ENCODE measurements at places on chromosomes 6 and 20.
A peak's percentile ranks its signal among the peaks of the same experiment; 100 is the strongest.

- no peak overlapping the region for H3K4me3 ChIP-seq
- no peak overlapping the region for H3K27ac ChIP-seq
- DNase-seq = no peak
- H3K27me3 ChIP-seq = no peaks in the 10 kb centered on the region
- peaks cover 4% of the 10 kb centered on the region for H3K4me1 ChIP-seq
These were observed 86.4 kb upstream of the TENT5A start for GRCh38 chr6:81838724-81839426.

- H3K27ac ChIP-seq = no peak overlapping the region
- H3K36me3 ChIP-seq = no peaks in the 10 kb centered on the region
- no peak for DNase-seq
- no peak overlapping the region for H3K4me3 ChIP-seq
These were observed 200.2 kb upstream of the EYA4 start for GRCh38 chr6:133040803-133041419.

GRCh38 chr20:650954-651353 lies 2.0 kb downstream of the SRXN1 start:
- peaks cover 8% of the 10 kb centered on the region for H3K27me3 ChIP-seq
- DNase-seq = no peak
- H3K4me3 ChIP-seq = peak overlapping the region; percentile 55

DNA sequence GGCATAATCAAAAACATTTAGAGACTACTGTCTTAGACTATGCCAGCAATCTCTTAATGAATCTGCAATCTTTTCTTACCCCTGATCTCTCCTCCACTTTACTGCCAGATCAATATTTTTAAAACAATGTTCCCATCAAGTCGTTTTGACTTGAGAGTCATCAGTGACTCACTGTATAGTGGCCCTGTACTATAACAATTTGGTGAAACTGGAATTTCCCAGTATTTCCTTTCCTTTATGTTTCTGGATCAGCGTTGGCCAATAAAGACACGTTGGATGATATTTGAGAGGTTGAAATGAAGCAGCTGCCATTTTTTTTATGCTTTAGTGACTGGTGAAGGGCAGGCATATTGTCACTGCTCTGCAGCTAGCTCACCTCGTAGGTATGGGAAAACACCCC lies 10.1 kb upstream of the SMIM13 start:
- no peak for DNase-seq
- H3K4me1 ChIP-seq = no peaks in the 10 kb centered on the region

GRCh38 chr6:164478426-164478825 lies 831.0 kb downstream of the C6orf118 start:
- H3K4me3 ChIP-seq = no peak overlapping the region
- peaks cover 11% of the 10 kb centered on the region for H3K4me1 ChIP-seq
- H3K36me3 ChIP-seq = peaks cover 14% of the 10 kb centered on the region
- H3K27ac ChIP-seq = no peak overlapping the region
- no peaks in the 10 kb centered on the region for H3K27me3 ChIP-seq

DNA sequence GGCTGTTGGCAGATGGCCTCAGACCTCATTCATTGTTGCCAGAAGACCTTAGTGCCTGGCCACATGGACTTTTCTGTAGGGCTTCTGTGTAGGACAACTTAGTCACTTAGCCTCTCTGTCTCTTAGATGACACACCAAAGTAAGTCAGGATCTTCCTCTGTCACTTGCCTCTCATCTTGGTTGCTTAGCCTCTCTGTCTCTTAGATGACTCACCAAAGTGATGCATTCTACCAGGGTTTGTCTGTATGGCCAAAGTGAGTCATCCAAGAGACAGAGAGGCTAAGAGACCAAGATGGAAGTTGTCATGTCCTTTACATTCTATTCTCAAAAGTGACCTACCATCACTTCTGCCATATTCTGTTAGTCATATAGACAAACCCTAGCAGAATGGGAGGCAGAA lies 255.9 kb upstream of the DEFB112 start:
- no peak for DNase-seq
- H3K4me3 ChIP-seq = no peak overlapping the region
- H3K27me3 ChIP-seq = no peaks in the 10 kb centered on the region

DNA sequence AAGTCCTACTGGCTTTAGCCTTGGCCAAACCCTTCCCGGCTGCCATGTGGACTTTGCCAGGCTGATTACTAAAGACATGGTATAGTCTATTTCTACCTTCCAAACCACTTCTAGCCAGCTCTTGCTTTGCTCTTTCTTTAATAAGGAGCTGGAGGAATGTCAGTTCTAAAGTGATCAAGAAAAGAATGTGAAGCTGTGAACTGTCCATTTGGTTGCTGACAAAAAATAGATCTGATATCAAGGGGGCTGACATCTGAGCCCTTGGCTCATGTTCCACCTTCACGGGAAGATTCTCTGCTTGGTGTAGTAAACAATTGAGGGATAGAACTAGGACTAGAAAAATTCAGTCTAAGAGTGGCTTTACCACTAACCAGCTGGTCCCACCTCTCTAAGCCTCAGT lies 22.6 kb downstream of the GNAS-AS1 start:
- no peaks in the 10 kb centered on the region for H3K36me3 ChIP-seq
- no peaks in the 10 kb centered on the region for H3K4me1 ChIP-seq
- H3K27me3 ChIP-seq = no peaks in the 10 kb centered on the region
- DNase-seq = no peak
- no peak overlapping the region for H3K4me3 ChIP-seq

GRCh38 chr20:19497064-19497463 lies 261.0 kb upstream of the RIN2 start:
- no peaks in the 10 kb centered on the region for H3K36me3 ChIP-seq
- H3K4me1 ChIP-seq = no peaks in the 10 kb centered on the region
- DNase-seq = no peak
- no peak overlapping the region for H3K27ac ChIP-seq
- peaks cover 6% of the 10 kb centered on the region for H3K27me3 ChIP-seq
- no peak overlapping the region for H3K4me3 ChIP-seq

- peaks cover 10% of the 10 kb centered on the region for H3K4me1 ChIP-seq
- H3K4me3 ChIP-seq = peak overlapping the region; percentile 86
- no peak overlapping the region for H3K27ac ChIP-seq
These were observed 654 bp downstream of the FAM8A1 start for GRCh38 chr6:17600527-17601385.

DNA sequence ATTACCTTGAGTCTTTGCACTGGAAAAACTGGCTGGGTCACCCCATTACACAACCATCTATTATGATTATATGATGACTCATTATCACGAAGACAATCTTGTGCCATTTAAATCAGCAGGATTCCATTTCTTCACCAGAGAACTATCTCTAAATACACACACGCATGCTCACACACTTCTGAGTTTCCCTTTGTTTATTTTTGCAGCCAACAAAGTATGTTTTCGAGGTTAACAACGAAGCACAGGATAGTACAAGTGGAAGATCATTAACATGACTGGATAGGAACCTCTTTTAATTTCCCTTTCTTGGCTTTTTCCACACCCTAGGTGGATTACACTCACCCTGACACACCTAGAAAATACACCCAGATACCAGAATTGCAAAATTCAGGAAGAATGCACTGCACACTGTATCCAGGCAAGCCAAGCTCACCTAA lies 18.9 kb downstream of the PERP start:
- no peak overlapping the region for H3K4me3 ChIP-seq
- H3K27me3 ChIP-seq = peaks cover 7% of the 10 kb centered on the region
- H3K36me3 ChIP-seq = no peaks in the 10 kb centered on the region
- H3K4me1 ChIP-seq = no peaks in the 10 kb centered on the region

GRCh38 chr6:116327803-116328527 lies 42.8 kb upstream of the DSE start:
- DNase-seq = no peak
- H3K4me1 ChIP-seq = peaks cover 23% of the 10 kb centered on the region
- no peak overlapping the region for H3K4me3 ChIP-seq

GRCh38 chr6:169990095-169991030 lies 238.9 kb downstream of the ERMARD start:
- no peak for DNase-seq
- no peak overlapping the region for H3K4me3 ChIP-seq
- H3K36me3 ChIP-seq = no peaks in the 10 kb centered on the region
- peaks cover 9% of the 10 kb centered on the region for H3K4me1 ChIP-seq
- no peak overlapping the region for H3K27ac ChIP-seq

DNA sequence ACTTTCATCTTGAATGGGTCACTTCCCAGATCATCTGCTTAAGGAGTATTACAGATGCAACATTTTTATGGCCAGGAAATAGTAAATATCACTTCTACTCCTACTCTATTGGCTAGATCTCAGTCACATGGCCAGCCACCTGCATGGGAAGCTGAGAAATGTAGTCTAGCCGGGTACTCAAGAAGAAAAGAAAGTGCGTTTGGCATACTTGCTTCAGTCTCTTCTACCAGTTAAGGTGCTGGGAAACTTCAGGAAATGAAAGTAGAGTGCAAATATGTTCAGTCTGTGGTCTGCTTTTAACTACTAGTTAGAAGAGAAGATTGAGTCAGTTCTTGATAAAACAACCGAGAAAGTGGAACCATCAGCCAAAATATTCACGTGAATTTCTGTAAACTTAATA lies 129.2 kb downstream of the PDSS2 start:
- no peaks in the 10 kb centered on the region for H3K4me1 ChIP-seq
- no peak overlapping the region for H3K27ac ChIP-seq
- no peak for DNase-seq

- no peak for DNase-seq
- no peaks in the 10 kb centered on the region for H3K36me3 ChIP-seq
- peaks cover 6% of the 10 kb centered on the region for H3K27me3 ChIP-seq
These were observed 30.0 kb downstream of the TFEB start for GRCh38 chr6:41705311-41705995.

DNA sequence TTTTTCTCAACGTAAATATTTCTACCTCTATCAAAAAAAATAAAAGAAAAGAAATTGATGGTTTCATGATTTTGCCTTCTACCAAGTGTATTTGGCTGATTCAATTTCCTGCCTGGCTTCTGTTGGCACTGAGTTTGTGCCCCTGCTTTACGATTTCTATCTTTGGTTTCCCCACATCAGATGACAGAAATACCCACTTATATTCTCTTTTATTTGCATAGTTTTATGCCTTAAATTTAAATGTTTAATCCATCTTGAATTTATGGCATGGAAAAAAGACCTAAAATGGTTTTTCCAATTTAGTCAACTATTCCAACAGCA lies 34.3 kb downstream of the RNF24 start:
- H3K36me3 ChIP-seq = no peaks in the 10 kb centered on the region
- H3K4me3 ChIP-seq = no peak overlapping the region
- no peak for DNase-seq
- H3K4me1 ChIP-seq = peaks cover 16% of the 10 kb centered on the region
- H3K27me3 ChIP-seq = no peaks in the 10 kb centered on the region

GRCh38 chr6:43426928-43427405 lies 374 bp upstream of the ABCC10 start:
- peaks cover 19% of the 10 kb centered on the region for H3K4me1 ChIP-seq
- no peak for DNase-seq
- peaks cover 6% of the 10 kb centered on the region for H3K36me3 ChIP-seq
- peak overlapping the region; percentile 99 for H3K4me3 ChIP-seq

DNA sequence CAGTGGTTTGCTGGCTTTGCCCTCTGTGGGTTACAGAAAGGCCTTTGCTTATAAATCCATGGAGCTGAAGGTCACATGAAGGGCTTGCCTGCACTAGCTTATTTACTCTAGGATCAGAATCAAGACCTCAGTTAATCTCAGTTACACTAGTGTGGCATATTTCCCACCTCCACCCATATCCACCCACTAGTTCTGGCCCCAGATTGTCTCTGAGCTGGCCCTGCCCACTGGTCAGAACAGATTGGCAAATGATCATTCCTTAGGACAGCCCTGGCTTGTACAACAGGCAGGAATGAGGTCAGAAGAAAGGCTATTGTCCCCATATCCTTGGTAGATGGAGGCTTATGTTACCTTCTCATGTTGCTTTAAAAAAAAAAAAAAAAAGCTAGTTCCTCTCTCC lies 33.3 kb upstream of the SASH1 start:
- no peak overlapping the region for H3K4me3 ChIP-seq
- H3K27me3 ChIP-seq = no peaks in the 10 kb centered on the region
- peaks cover 44% of the 10 kb centered on the region for H3K4me1 ChIP-seq
- H3K27ac ChIP-seq = peak overlapping the region; percentile 23
- DNase-seq = no peak
- no peaks in the 10 kb centered on the region for H3K36me3 ChIP-seq

GRCh38 chr6:120960761-120961160 lies 373.5 kb downstream of the TBC1D32 start:
- no peaks in the 10 kb centered on the region for H3K4me1 ChIP-seq
- H3K4me3 ChIP-seq = no peak overlapping the region
- H3K27me3 ChIP-seq = no peaks in the 10 kb centered on the region
- DNase-seq = no peak
- no peaks in the 10 kb centered on the region for H3K36me3 ChIP-seq

- no peak overlapping the region for H3K4me3 ChIP-seq
- no peaks in the 10 kb centered on the region for H3K36me3 ChIP-seq
- no peak for DNase-seq
- H3K27me3 ChIP-seq = no peaks in the 10 kb centered on the region
- H3K27ac ChIP-seq = no peak overlapping the region
These were observed 31.5 kb downstream of the ARHGAP18 start for GRCh38 chr6:129678463-129678862.

DNA sequence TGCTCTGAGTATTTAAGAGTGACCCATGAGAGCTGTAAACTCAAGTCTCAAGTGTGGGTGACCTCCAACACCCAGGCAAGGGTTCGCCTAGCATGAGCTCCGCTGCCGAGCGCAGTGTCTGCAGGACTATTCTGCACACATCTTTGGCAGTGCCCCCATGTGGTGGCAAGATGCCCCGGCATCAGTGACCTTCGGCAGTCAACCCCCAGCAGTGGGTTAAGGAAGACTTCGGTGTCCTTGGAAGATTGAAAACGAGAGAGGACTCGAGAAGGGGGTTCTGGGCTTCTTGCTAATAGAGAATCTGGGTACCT lies 43.1 kb downstream of the RBM38 start:
- H3K27ac ChIP-seq = no peak overlapping the region
- H3K27me3 ChIP-seq = no peaks in the 10 kb centered on the region
- no peaks in the 10 kb centered on the region for H3K36me3 ChIP-seq
- DNase-seq = no peak

DNA sequence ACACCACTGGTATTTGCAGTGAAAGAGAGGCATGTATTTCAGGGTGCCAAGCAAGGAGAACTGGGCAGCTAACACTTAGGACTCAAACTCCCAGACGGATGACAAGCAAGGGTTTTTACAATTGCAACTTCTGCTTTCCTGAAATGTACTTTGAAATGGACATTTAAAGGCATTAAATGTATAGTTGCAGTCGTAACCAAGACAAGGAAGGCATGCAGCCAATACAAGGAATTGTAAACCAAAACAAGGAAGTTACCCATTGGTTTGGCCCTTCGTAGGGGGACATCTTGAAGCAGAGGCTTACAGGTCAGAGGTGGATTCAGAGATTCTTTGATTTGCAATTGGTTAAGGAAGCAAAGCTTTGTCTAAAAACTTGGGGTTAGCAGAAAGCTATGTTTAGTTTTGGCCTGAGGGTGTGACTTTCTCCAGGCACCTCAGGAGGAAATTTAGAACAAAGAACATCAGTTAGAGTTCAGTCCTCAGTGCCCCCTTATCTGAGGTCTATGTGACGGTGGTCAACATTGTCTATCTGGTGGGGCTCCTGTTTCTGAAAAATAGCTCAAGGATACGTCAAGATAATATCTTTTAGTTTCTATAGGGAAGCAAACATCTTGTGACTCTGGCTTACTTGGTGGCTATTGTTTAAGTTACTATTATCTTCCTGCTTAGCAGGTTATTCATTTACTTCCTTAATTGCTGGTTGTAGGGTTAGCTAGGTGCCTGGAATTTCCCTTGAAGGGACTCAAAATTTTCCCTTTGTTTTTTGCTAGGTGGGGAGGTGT lies 266.0 kb downstream of the CD83 start:
- H3K4me3 ChIP-seq = no peak overlapping the region
- DNase-seq = no peak
- H3K27me3 ChIP-seq = peaks cover 25% of the 10 kb centered on the region
